HepG2 (cell line): ENCODE measurements at places on chromosomes 2 and 18.

GRCh38 chr2:206488623-206489022 is 45.3 kb downstream of the ADAM23 start:
- DNase-seq = no peak

GRCh38 chr18:61929881-61930640 is 37.3 kb upstream of the RNF152 start:
- DNase-seq = no peak

GRCh38 chr2:23426263-23426905 is 41.4 kb downstream of the KLHL29 start:
- no peak for DNase-seq

DNA sequence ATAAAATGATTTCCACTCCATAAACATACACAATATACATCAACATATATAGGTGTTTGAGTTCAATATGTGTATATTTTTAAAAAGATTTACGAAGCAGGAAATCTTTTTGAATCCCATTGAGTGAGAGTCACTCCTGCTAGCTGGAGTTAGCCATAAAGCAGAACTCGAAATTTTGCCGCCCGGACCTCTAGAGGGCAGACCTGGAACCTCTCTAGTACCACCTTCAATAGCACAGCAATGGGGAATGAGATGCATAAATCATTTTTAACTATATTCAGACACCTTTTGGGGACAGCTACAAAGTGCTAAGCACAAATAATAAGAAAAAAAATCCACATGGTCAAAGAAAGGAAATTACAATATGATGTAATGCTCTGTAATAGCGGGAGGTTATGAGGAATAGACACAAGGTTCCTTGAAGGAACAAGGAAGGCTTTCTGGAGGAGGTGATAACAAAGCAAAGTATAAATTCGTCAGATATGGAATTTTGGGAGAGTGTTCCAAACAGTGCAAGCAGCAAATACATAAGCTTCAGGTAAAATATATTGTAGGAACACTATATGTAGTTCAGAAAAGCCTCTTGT is 533.4 kb downstream of the ERBB4 start:
- peak; percentile 13 for DNase-seq

DNA sequence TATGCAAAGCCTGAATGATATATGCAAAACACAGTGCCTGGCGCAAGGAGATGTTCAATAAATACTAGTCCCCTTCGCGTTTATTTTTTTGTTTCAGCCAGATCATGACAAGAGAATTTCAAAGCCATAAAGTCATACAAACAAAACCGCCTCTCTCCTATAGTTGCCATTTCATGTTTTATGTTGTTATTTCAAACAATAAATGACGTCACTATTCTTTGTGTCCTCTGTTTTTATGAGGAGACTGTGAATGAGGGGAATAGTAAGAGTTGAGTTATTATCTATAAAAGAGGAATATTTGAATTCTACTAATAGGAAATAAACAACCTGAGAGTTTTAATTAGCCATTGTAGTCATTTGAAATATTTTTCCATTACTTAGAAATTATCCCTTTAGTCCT is 464.5 kb downstream of the THSD7B start:
- DNase-seq = no peak

- no peak for DNase-seq
Measured at GRCh38 chr18:67771271-67771670, 254.8 kb upstream of the DSEL start.

- DNase-seq = no peak
Measured at GRCh38 chr2:147558620-147559019, 286.2 kb upstream of the ACVR2A start.

DNA sequence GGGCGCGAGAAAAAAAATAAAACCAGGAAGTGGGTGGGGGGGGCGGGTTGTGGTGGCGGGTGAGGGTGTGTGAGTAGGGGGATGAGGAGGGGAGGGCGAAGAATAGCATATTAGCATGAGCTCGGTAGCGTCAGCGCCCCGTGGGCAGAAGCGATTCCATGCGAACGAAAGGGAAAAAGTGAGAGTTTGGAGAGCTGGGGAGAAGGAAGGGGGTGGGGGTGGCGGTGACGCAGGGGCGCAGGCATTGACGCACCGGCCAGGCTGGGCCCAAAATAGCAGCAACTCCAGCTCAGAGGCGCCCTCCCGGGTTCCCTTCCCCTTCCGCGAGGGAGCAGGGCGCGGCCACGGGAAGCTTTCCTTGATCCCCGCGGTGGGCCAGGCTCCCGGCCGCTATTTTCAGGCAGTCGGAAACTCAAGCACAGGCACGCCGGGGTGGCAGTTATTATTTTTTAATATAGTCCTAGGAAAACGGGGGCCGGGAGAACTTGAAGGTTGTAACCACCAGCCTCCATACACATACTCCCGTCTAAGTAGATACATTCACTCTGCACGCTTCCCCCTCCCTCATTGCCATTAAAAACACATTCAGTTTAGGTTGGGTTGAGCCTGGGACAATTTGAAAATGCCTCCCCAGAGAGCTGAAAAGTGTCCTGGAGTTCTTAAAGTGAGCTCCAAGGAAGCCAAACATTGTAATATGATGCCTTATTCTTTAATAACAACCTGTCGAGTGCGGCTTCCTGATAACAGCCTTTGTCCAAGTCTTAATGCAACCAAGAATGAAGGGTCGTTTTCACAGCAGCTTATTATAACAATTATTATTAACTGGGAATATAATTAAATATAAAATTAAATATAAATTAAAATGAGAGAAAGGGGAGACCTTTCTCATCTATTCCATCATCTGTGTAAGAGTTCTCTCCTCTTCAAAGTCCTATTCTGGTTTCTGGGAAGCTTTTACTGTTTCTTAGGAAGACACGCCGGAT is 2.3 kb upstream of the NR4A2 start:
- peak; percentile 18 for DNase-seq

- DNase-seq = no peak
Measured at GRCh38 chr2:3785220-3785889, 82.0 kb downstream of the DCDC2C start.

- no peak for DNase-seq
Measured at GRCh38 chr18:683531-683930, 26.1 kb downstream of the TYMS start.

GRCh38 chr18:26543373-26543772 is 5.0 kb downstream of the KCTD1 start:
- DNase-seq = peak; percentile 33

DNA sequence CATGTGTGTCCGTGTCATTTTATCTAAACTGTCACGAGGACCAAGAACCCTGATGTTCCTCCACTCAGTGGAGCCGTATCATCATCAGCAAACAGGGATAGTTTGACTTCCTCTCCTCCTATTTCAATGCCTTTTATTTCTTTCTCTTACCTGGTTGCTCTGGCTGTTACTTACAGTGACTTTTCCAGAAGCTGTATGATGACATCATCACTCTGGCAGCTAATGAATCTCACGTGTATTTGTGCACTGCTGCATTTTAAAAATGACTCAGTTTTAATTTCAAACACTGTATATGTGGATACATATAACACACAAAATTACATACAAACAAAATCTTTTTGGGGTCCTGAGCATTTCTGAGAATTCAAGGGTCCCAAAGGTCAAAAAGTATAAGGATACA is 481.4 kb downstream of the CDH2 start:
- no peak for DNase-seq

GRCh38 chr2:43067254-43068040 is 159.0 kb downstream of the ZFP36L2 start:
- DNase-seq = no peak

GRCh38 chr2:15634846-15635490 is 43.3 kb downstream of the DDX1 start:
- DNase-seq = no peak

GRCh38 chr2:21443494-21444105 is 319.8 kb downstream of the TDRD15 start:
- DNase-seq = no peak
